T-cell (primary cell): ENCODE measurements at places on chromosomes 4 and X.

- DNase-seq = no peak
Observed at GRCh38 chr4:125461676-125462363, 147.1 kb downstream of the FAT4 start.

DNA sequence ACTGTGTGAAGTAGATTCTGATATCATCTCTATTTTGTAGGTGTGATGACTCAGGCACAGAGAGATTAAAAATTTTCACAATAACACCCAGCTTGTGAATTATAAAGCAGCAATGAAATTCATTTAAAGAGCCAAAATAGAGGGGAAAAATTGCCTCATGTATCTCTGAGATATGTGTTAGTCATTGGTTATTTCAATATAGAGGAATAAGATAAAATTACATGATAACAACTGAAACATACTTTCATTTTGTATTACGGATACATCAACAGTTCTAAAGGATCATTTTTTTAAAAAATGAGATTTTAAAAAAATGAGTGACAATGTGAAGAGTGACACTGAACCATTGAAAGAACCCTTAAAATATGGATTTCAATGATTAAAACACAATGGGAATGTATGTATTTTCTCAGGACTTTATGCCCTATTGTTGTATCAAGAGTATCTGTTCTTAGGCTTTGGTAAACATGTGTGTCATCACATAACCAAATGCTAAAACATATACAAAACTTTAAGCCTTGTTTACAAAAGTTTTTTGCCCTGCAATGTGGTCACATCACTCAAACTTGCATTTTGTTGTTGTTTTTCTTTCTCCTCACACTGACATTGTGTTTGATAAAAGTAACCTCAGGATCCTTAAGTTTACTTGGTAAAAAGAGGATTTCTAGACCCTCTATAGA is 221.3 kb downstream of the ANTXR2 start:
- DNase-seq = no peak

- DNase-seq = no peak
Observed at GRCh38 chr4:30870513-30870912, 150.3 kb downstream of the PCDH7 start.

DNA sequence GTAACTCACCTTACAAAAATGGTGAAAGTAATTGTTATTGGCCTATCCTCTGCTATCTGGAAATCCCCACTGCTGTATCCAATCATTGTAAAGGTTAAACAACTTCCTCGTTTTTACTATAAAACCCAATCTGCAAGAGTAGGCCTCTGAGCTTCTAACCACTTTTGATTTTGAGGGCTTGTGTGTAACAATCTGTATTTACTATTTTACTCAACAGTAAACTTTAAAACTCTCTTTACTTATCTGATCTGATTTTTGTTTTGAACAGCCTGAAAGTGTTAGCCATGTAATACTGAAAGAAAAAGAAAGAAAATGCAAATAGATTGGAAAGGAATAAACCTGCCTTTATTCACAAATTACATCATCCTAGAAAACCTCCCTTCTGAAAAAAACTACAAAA is 63.1 kb downstream of the SLC10A7 start:
- peak; percentile 56 for DNase-seq

DNA sequence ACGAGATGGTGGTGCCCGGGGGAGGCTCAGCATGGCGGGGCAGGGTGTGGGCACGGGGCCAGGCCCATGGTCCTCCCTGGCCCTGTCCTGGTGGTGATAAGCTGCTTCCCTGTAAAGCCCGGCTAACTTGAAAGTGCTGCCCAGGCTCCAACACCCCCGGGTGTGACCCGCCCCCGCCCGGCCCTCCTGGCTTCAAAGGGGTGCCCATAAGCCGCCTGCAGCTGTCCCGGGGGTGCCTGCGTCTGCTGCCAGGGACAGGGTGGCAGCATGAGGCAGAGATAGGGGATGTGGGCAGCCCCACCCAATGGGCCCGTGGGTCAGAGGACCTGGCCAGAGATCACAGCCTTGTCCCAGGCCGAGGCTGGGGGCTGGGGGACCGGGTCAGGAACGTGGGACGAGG is 18.1 kb downstream of the FGFRL1 start:
- no peak for DNase-seq

- DNase-seq = no peak
Observed at GRCh38 chr4:3742610-3743009, 23.6 kb upstream of the ADRA2C start.

DNA sequence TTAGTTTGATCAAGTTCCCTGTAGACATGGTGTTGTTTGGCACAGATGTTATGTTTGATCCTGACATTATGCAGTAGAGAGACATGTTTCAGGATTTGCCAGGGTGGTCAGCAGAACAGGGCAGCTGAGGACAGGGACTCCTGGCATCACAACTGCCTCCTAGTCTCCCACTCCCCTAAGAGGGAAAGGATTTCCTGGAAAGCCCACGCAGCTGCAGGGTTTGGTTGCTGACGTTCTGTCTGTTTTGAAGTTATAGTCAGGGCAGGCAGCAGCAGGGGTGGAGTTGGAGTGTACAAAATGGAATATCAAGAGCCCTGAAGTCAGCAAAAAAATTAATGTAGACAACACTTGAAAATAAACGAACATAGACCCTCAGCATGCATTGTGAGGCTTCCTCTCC is 125.4 kb downstream of the CPE start:
- DNase-seq = no peak

- DNase-seq = no peak
Observed at GRCh38 chr4:17920681-17921080, 100.9 kb downstream of the LCORL start.

DNA sequence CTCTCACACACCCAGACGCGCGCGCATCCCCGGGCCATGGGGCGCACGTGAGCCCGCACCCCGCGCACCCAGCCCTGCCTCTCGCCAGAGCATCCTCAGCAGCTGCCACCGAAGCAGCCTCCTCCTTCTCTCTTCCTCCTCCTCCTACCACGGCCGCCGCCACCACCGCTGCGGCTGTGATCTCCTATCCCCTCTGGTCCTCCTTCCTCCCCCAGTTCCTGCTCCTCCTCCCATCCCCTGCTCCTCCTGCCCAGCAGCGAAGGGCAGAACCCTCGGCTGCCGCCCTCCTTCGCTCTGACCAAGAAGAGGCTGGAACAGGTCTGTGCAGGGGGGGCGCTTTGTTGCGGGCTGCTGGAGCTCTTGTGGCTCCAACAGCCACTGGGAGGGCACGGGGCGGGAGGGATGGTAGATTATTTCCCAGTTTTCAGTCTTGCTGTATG is 148.7 kb upstream of the CHRDL1 start:
- no peak for DNase-seq

DNA sequence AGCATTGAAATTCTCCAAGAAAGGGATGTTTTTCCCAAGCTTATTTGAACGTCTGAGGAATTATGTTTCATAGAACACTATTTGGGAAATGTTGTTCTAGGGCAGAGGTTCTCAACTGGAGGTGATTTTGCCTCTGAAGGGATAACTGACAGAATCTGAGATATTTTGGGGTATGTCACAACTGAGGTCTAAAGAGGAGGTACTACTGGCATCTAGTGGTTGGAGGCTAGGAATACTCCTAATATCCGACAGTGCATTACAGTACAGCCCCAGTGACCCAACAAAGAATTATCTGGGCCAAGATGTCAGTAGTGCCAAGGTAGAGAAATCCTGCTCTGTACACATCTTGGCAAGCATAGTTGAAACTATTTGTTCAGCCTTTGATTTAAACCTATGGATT is 6.4 kb downstream of the HSPA4L start:
- DNase-seq = no peak

DNA sequence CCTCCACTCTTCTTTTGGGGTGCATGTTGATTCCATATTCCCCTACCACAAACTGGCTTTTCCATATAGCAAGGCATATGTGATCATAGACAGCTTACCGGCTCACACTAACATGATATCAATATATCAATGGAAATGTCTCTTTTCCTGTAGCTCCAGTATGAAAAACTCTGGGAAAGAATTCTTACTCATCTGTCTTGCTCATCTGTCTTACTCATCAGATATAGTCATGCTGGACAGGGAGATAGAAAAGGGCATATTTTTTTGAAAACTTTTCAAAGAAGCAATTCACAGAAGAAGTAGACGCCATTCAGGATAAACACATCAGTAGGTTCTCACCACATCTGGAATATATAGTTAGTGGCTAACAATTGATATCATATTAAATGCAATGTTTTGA is 794.7 kb downstream of the RAB28 start:
- no peak for DNase-seq

- no peak for DNase-seq
Observed at GRCh38 chrX:68440940-68441339, 7.6 kb upstream of the OPHN1 start.

GRCh38 chr4:98374643-98375042 is 113.5 kb downstream of the RAP1GDS1 start:
- no peak for DNase-seq

DNA sequence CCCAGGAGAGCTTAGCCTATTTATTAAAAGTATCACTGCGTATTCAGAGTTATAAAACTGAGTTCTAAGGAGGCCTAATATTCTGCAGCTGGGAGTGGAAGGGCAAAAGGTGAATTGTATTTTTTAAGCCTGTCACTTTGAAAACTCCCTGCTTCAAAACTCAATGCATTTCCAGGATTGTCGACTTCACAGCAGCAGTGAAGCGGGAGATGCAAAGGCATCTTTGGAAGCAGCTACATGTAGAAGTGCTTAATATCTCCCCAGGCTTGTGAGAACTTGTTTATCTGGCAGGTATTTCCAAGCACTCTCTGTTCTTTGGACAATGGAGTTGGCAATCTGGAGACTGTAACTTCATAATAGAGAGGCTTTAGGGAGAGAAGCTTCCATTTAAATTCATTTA is 717.5 kb upstream of the SLIT2 start:
- no peak for DNase-seq

DNA sequence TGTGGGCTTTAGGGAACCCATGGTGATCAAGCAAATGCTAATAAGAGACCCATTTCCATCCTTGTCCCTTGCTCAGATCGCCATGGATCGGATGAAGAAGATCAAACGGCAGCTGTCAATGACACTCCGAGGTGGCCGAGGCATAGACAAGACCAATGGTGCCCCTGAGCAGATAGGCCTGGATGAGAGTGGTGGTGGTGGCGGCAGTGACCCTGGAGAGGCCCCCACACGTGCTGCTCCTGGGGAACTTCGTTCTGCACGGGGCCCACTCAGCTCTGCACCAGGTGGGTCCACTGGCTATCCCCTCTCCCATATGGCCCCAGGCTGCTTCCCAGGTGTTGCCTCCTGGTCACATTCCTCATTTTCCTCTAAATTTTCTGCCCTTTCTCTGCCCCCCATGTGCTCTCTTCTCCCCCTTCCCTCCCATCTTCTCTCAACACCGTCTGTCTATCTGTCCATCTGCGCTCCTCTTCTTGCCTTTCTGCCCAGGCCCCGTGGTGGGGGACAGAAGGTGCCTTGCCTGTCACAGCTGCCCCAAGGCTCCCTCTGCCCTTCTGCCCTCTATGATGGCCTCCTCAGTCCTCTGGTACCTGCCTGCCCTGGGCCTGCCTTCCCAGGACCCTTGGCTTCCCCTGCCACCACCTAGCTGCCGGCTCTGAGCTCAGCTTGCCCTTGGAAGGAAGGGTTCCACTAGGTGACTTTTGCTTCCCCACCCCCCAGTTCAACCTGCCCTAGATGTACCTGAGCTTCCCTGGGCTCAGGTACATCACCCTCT is 5.2 kb downstream of the CDK16 start:
- no peak for DNase-seq

DNA sequence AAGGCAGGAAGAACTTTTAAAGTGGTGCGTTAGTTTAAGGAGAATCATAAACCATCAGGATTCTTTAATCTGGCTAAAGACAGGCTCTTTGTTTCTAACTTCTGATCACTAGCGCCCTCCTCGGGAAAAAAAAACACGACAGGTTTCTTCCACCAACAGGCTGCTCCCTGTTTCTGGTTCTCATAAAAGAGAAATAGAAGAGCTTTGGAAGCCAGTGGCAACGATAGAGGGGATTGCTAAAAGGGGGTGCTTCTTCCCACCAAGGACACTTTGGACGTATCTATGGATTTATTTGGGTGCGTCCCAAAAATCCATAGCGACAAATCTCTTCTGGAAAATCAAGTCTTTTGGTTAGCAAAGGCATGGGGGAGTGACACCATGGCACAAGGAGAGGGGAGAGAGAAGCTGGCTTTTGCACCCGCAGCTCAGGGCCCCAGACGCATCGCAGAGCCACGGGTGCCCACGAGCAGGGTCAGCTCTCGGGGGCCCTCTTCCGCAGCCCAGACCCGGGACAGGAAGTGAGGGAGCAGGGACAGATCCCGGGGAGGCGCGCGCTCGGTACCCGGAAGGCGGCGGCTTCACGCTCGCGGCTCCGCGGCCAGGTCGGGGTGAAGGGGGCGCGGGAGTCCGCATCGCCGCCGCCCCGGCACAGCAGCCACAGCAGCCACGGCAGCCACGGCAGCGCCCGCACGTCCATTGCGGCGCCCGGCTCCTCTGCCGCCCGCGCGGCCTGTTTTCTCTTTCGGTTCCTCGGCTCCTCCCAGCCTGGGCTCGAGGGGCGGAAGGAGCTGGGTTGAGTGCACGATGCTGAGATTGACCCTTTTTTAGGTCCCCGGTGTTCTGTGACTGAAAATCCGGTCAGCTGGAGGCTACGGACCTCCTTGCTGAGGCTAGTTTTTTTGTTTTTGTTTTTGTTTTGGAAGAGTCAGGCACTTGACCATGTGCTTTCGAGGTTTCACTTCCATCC is at the start of gene CTSO:
Gene CTSO (minus strand): TSS at position 716 of the 967 bp plus-strand sequence. CDS start 19 bp downstream, at position 697.
- peak; percentile 71 for DNase-seq

DNA sequence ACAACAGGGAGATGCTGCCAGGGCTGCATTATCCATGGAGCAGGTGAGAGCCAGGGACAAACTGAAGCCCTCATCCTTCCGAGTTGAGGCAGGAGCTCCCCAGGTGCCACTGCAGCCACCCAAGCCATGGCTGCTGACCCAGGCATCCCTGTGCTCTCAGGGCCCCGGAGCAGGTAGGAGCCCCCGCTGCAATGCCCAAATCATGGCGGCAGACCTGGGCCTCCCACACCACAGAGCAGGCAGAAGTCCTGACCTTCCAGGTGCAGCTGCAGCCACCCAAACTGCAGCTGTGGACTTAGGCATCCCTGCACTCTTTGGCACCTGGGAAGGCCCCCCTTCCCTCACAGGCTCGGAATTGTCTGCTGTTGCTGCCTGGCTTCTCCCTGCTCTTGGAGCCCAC is 443.6 kb downstream of the ARAP2 start:
- DNase-seq = no peak

GRCh38 chrX:6012357-6012756 is 216.3 kb downstream of the NLGN4X start:
- no peak for DNase-seq

- DNase-seq = no peak
Observed at GRCh38 chrX:106950381-106950780, 30.2 kb downstream of the CLDN2 start.

GRCh38 chr4:12583275-12583674 is 900.9 kb downstream of the RAB28 start:
- DNase-seq = no peak

DNA sequence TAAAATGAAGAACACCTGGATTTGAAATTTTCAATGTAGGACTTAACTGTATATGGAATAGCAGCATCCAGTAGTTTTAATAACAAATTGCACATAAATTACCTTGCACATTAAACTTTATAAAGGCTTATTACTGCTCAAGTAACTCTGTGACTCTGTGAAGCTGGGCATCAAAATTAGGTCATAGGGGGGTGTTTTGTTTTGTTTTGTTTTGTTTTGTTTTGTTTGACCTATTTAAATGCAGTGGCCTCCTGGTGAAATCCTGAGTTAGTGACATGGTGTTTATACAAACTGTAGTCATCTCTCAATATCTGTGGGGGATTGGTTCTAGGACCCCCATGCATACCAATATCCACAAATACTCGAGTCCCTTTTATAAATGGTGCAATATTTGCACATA is 51.9 kb upstream of the ADAD1 start:
- no peak for DNase-seq

- DNase-seq = no peak
Observed at GRCh38 chrX:78997870-78998558, 52.8 kb downstream of the P2RY10 start.

- DNase-seq = no peak
Observed at GRCh38 chrX:74231625-74232024, 72.4 kb upstream of the ZCCHC13 start.
